ENCODE measurements at places on chromosomes 13 and 19. TPM values are rescaled to one million over a fixed set of nuclear protein-coding genes. Genes with fewer than 3 reads are reported as not detected.

- DNase-seq, result no peak
Observed at GRCh38 chr19:48623556-48624066, 4.3 kb downstream of the SPHK2 start.

DNA sequence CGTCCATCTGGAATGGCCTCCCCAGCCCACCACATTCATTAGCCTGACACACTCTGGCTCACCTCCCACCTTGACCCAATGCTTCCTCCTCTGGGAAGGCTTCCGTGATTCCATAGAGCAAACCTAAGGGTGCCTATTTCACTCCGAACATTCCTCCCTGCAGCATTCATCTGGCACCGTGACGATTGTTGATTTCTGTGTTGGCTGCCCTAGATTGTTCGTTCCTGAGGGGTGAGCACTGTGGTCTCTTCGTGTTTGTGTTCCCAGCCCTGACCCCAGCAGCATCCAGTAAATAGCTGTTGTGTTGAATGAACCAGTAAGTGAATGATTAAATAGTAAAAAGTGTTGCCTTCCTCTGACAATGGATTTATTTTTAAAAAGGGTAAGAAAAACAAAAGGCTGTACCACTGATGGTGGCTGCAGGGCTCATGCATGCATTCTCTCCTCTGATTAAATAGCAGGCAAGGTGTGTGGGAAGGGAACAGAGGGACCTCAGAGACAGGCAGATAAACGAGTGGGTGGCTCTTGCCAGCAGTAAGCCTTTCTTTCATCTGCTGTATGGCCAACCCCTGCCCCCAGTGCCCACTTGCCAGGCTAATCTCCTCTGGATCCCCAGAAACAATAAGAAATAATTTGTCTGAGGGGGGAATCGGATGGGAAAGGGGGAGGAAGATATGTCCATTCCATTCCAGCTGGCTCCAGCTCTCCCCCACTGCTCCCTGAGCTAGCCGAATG lies 48.4 kb upstream of the CACNA1A start:
- no peak for DNase-seq

ZNF160 gene
- polyA plus RNA-seq, result 15.8 TPM

- no peak for DNase-seq
Observed at GRCh38 chr19:8387688-8388611, 2.2 kb upstream of the RAB11B start.

DNA sequence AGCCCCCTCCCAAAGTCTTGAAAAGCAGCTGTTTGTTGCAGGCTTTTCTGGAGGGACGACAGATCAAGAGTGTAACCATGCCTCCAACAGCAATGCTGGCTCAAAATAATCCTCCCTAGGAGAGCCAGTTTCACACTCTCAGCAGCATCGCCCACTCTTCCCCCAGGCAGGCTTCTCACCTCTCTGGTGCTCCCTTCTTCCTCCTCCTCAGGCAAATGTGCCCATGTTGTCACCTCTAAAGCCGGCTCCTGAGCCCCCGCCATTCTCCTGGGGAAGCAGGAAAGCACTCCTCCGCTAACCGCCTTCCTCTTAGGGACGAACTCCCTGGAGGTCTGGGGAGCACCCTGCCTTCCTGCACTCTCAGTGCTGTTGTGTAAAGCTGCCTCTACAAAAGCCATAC lies 98.9 kb upstream of the SGCG start:
- DNase-seq, result no peak

DNA sequence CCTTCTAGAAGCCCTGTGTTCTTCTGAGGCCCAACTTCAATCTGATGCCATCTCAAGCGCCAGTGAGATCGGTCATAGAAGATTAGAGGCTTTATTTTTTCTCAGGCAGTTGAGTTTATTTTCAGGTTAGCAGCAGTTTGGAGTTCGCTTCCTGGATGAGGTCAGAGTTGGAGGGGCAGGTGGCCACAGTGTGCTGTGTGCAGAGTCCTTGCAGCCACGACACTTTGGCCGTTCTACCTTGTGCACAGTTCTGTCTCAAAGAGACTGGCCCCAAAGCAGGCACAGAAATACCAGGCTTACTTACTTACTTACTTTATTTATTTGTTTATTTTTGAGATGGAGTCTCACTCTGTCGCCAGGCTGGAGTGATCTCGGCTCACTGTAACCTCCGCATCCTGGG lies 15.9 kb upstream of the ELAVL1 start:
- no peak for DNase-seq

NOVA2 gene
- 4.5 TPM for polyA plus RNA-seq

DNA sequence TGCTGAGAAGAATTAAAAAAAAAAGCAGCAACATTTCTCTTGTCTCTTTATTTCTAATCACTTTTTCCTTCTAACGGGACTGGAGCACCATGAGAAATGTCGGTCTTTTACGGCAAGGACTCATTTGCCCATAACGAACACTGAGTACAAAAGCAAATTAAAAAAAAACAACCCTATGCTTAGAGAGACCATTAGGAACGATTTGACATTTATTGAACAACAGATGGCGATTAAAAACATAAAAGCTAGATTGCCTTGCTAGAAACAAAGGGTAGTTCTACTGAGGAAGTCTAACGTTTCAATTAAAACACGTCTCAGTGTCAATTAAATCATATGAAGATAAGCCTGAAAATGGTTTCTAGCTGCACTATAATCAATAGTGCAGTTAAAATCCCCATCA lies 51.1 kb downstream of the OLFM4 start:
- DNase-seq, result no peak

GRCh38 chr19:23949611-23950010 lies 34.9 kb downstream of the ZNF726 start:
- DNase-seq, result no peak

PEAK3 gene
- not detected for polyA plus RNA-seq

SHC2 gene
- 11.3 TPM for polyA plus RNA-seq

BIVM gene
- 1.8 TPM for polyA plus RNA-seq

- DNase-seq, result no peak
Observed at GRCh38 chr13:83272076-83272475, 610.2 kb downstream of the SLITRK1 start.

GJB6 gene
- polyA plus RNA-seq, result not detected

TPP2 gene
- 15.9 TPM for polyA plus RNA-seq

DNA sequence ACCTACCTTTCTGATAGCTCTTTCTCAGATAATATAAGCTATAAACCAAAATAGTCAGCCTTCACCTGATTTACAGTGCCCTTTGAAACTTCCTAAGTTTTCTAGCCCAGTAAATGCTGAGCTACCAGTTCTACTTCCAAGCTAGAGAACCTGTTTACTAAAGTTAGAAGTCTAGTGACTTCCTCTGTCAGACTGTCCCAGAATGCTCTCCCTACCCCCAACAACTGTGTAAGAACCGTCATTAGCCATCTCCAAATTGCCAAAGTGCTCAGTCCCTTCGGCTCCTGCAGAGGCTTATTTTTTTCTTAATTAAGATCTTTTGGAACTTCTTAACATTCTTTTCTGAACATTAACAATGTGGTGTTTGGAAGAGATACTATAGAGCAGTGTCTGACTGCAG lies 3.2 kb upstream of the ABCC4 start:
- DNase-seq, result no peak

GRCh38 chr13:51004918-51005460 lies 95.4 kb downstream of the RNASEH2B start:
- no peak for DNase-seq

- DNase-seq, result no peak
Observed at GRCh38 chr13:32060401-32060878, 28.9 kb downstream of the FRY start.

- no peak for DNase-seq
Observed at GRCh38 chr13:52428295-52428694, 22.1 kb downstream of the VPS36 start.

GRCh38 chr19:19452243-19453124 lies 47.0 kb downstream of the GATAD2A start:
- DNase-seq, result no peak

GRCh38 chr19:33715462-33715861 lies 81.2 kb upstream of the KCTD15 start:
- DNase-seq, result no peak

DNA sequence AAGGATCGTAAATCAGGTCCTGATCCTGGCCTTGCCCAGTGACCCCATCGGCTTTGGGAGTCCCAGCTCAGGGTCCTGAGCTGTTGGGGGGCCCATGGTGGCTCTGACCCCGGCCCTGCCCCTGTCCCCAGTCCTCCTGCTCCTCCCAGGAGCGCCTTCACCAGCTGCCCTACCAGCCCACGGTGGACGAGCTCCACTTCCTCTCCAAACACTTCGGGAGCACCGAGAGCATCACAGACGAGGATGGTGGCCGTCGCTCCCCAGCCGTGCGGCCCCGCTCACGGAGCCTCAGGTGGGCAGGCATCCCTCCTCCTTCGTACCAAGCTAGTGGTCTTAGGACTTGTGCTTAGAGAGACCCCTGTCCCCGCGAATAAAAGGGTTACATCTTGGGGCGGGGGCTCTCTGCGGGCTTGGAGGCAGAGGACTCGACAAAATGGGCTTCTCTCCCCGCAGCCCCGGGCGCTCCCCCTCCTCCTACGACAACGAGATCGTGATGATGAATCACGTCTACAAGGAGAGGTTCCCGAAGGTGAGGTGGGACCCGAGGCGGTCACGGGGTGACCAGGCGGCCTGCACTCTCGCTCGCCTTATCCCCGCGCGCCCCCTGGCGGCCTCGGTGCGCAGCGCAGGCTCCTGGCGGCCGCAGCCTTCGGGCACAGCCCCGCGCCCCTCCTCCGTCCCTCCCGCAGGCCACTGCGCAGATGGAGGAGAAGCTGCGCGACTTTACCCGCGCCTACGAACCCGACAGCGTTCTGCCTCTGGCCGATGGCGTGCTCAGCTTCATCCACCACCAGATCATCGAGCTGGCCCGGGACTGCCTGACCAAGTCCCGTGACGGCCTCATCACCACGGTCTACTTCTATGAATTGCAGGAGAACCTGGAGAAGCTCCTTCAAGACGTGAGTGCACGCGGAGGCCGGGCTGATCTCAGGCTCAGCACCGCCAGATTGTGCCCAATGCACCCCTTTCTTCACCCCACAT lies 9.1 kb downstream of the MAST1 start:
- no peak for DNase-seq

C1QTNF9 gene
- not detected for polyA plus RNA-seq

- peak; percentile 89 for DNase-seq
Observed at GRCh38 chr19:17997969-17998826, 9.8 kb upstream of the ARRDC2 start.

- DNase-seq, result no peak
Observed at GRCh38 chr13:100941377-100942368, 267.1 kb upstream of the TMTC4 start.

Data from H1 (cell line).